Stimulated activated effector memory CD8-positive, alpha-beta T cell treated with anti-CD3 and anti-CD28 coated beads, Interleukin-12 subunit alpha, Interleukin-12 subunit beta, amount 100 ng/mL, for 72 hours (primary cell): ENCODE measurements at places on chromosomes 11 and 22.

DNA sequence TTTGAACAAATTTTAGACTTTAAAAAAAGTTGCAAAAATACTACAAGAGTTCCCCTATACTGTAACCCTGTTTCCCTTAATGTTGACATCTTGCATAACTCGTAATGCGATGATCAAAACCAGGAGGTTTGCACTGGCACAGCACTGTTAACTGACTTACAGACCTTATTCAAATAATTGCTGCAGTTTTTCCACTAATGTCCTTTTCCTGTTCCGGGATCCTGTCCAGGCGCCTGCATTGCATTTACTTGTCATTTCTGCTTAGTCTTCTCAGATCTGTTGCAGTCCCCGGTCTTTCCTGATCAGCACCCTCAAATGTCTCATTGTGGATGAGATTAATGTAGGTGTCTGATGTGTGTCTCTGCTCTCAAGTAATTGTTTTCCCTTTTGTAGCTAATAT is 32.0 kb downstream of the APLP2 start:
- no peak for DNase-seq

DNA sequence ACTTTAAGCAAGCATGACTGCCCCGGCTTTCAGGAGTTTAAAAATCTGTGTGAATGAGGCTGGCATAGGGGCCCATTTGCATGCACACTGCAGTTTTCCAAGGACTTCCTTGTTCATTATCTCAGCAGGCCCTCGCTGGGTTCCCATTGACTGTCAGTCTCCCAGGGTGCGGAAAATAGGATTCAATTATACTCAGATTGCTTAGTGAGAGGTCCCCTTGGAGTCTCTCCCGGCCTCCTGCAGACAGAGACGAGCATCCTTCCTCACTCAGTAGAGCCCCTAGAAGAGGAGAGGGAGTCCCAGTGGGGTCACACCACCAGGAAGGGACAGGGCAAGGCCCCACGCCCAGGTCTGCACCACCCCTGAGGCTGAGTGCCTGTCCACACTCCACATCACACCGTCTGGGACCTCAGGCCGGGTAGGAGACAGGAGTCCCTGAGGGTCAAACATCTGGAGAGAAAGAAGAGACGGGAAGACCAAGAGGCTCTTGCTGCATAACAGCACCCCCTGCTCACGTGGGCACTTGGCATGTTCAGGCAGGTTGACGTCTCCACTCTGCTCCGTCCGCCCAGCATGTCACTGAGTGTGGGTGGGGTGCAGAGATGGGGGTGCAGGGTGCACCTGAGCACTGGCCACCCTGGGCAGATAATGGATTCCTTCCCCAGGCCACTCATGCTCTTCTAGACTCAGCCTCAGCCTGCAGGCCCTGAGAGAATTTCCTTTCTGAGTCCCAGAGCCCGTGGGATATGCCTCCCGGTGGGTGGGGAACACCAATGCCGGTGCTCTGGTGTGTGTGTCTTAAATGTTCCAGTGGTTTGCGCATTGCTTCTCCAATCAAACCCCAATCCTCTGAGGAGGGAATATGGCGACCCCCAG is 58.8 kb downstream of the MCM5 start:
- DNase-seq: no peak

GRCh38 chr11:32658639-32659406 is 75.2 kb downstream of the EIF3M start:
- no peak for DNase-seq

DNA sequence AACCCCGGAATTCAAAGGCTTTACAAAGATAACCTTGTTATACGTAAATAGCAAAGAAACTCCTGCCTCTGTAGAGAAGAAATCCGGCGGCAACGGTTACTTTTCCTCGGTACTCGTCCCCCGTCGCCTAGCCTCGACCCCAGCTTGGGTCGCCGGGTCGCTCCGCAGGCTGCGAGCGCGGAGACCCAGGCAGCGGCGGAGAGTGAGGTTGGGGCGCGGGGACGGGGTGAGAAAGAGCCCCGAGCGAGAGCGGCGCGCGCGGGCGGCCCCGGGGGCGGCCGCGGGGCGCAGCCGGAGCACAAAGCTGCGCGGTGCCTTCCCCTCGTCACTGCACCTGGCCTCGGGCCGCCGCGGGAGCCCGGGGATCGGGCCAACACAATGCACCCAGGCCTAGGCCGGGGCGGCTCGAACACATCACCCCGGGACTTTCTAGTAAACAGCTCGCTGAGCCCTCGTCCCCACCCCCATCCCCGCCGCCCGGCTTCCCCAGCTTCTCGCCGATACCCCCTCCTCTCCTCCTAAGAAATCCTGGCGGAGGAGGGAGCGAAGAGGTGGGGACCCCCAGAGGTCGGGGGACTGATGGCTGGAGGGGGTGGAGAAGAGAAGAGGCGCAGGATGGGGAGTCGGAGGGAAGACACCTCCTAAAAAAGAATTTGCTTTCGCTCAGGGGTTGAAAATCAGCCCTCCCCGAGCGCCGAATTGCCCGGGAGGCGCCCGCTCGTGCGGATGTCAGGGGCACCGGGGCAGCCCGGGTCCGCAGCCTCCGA is 845 bp downstream of the MPPED2 start:
- DNase-seq: no peak

- DNase-seq: no peak
Observed at GRCh38 chr22:32800158-32800882, 1.2 kb upstream of the TIMP3 start.

DNA sequence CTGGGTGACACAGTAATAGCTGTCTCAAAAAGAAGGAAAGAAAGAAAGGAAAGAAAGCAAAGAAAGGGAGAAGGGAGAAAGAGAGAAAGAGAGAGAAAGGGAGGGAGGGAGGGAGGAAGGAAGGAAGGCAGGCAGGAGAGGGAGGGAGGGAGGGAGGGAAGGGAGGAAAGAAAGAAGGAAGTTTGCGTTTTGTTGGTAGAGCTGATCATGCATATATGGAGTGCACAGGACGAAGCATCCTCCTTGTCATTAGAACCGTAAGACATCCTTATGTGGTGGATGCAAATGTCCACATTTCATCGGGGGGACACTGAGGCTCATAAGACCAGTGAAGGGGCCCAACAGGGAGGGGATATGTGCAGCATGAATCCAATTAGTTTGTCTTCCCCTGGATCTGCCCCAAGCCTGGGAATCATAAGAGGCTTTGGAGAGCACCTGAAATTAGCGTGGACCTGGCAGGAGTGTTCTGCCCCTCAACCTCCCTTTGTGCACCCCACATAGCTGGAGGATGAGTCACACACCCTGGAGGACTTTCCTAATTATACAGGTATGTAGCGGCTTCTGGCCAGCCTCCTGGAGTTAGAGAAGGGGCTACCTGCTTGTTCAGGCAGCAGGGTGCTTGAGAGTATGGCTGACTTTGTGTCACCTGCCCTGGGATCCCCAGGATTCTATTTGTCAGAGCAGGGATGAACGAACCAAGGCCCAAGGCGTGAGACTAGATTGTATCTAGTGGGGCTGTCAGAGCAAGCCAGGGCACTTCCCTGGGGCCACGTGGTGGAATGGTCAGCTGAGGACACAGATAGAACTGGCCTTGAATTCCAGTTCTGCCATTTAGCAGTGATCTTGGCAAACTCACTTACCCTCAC is 119.7 kb upstream of the CD82 start:
- DNase-seq: no peak

GRCh38 chr11:70844387-70844786 is 408.0 kb downstream of the SHANK2 start:
- no peak for DNase-seq

DNA sequence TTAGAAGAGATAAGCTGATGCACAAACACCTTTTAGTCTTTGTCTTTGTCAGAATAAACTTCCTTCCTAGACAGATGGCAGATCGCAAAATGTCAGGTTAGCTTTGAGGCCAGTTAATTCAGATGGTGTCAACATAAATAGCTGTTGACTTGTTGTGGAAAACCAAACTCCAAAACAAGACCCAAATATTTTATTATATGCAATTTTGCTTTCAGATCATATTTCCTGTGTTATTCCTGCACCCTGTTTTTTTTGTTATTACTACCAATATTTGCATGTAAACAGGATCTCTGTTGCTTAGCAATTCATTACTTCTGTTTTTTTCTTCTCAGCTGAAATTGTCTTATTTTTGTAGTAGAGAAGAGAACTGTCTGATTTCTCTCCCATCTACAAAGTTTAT is 316.0 kb downstream of the ETS1 start:
- DNase-seq: no peak

- DNase-seq: no peak
Observed at GRCh38 chr11:37182031-37182430, 584.0 kb upstream of the RAG2 start.

- DNase-seq: no peak
Observed at GRCh38 chr11:100929377-100929776, 200.2 kb downstream of the PGR start.

- DNase-seq: no peak
Observed at GRCh38 chr11:122995526-122995925, 13.9 kb upstream of the BSX start.

DNA sequence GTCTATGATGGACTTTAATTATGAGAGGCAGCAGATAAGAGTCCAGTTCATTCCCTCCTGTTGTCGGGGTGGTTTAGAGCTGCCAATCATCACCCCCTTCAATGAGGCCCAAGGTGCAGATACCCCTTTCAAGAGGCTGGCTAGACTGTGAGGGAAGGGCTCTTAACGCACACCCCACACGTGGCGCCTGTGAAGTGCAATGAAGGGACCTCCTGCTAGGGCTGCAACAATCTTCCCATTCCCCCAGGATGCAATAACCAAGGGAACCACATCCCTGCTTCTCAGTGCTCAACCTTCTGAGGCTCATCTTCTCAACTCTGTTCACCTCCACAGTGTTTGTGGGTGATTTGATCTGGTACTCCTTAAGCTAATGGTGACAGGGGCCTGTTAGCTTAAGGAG is 19.0 kb downstream of the TENM4 start:
- DNase-seq: no peak

DNA sequence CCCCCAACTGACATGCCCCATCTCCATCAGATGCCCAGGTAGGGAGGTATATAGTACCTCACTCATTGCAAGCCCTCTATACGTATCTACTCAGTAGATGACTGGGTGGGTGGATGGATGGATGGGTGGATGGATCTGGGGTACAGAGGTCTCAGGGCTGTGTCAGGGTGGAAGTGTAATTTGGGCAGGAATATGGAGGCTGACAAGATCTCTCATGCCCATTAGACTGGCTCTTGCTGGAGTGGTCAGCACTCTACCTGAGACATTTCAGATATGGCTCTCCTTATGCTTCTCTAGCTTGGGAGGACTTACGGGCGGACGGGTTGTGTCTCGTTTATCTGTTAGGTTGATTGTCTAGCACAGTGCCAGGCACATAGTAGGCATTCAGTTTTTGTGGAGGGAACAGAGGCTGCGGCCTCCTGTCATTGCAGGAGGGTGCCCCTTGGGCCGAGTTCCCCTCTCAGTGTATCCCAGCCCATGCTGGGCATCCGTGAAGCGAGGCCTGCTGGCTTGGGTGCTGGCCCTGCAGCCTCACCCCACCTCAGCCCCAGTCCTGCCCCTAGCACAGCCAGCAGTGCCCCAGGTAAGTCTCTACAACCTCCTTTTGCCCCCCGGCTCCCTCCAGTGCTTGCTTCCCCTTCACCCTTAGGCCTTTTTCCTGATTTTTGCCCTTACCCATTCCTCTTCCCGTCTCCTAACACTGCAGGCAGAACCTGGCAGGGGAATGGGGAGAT is 13.7 kb downstream of the ROBO3 start:
- no peak for DNase-seq

DNA sequence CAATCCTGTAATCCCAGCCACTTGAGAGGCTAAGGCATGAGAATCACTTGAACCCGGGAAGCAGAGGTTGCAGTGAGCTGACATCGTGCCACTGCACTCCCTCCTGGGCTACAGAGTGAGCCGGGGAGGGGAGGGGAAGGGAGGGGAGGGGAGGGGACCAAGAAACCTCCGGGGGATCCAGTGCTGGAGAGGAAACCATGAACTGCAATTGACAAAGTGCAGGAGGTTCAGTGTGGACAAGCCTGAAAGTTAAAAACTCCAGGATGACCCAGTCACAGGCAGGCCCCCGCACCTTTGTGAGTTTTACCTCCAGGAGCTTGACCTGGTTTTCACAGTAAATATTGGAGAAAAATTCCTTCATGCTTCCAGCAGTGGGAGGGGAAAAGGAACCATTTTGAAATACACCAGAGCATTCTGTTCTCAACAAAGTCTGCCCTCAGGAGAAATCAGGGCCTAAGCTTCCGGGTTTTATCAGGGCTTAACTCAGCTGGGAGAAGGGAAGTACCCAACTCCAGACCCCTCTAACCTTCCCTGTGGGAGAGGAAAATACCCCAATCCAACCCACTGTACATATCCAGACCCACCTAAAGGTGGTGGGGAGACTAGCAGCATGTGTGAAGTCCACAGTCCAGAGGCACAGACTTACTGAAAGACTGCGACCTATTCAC is 15.5 kb upstream of the ZFTA start:
- no peak for DNase-seq

DNA sequence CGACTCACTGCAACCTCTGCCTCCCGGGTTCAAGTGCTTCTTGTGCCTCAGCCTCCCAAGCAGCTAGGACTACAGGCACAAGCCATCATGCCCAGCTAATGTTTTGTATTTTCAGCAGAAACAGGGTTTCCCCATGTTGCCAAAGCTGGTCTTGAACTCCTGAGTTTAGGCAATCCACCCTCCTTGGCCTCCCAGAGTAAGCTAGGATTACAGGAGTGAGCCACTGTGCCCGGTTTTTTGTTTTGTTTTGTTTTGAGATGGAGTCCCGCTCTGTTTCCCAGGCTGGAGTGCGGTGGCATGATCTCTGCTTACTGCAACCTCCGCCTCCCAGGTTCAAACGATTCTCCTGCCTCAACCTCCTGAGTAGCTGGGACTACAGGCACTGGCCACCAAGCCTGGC is 41.0 kb downstream of the CELF1 start:
- no peak for DNase-seq

- no peak for DNase-seq
Observed at GRCh38 chr11:108788565-108789199, 123.8 kb downstream of the DDX10 start.

DNA sequence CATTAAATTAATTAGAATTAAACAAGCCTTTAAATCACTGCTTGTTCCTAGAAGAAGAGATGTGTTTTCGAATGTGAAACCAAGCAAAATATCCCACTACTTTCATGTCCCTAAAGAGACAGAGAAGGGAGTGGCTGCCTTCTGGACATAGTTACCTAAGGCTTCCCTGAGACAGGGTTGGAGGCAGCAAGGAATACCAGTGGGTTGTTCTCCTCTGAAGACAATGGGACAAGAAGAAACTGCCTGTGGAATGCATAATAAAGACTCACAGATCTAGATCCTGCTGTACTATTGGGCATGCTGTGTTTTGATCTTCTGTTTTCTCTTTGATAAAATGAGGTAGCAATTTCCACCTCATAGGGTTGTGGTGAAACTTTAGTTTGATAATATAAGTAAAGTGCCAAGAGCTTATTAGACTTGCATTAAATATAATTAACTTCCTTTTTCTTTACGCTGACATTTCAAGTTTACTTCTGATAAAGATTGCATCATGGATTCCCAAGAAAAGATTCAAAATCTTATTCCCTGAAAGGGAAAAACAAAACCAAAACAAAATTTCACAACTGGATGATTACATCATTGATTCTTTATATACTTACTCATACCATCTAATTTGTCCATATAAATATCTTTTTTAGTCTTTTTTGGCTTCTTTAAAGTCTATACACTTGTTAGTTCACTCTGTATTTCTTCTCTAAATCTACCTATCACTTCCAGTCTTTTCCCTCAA is 621.3 kb downstream of the ETS1 start:
- no peak for DNase-seq
